ENCODE measurements at places on chromosomes 13 and 19. TPM values are rescaled to one million over a fixed set of nuclear protein-coding genes. Genes with fewer than 3 reads are reported as not detected.

GRCh38 chr19:56294549-56294948 is 20.1 kb downstream of the ZSCAN5A start:
- DNase-seq: no peak

DNA sequence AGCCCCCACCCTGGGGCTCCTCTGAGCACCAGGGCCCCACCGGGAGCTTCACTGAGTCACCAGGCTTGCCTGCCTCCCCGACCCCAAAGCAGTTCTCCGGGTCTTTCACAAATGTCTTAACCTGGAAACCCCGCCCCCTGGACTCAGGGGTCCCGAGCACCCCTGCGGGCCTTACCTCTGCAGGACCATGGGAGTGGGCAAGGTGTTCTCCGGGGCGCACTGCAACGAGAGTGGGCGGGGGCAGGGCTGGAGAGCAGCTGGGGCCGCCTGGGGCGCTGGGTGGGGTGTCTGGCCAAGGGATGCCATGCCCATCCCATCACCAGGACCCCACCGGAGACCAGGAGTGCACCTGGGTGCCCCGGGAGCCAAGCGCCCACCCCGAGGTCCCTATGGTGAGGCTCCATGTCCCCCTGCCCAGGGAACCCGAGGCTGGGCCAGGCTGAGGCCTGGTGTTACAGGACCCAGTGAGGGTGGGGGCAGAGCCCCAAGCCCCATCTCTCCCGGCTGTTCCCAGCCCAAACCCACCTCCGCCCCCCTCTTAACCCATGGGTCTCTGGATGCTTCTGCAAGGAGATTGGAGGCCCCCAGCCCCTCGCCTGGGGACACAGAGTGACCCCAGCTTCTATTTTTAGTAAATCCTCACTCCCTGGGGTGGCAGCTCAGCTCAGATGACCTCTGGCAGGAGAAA is 10.9 kb downstream of the MKNK2 start:
- no peak for DNase-seq

DNA sequence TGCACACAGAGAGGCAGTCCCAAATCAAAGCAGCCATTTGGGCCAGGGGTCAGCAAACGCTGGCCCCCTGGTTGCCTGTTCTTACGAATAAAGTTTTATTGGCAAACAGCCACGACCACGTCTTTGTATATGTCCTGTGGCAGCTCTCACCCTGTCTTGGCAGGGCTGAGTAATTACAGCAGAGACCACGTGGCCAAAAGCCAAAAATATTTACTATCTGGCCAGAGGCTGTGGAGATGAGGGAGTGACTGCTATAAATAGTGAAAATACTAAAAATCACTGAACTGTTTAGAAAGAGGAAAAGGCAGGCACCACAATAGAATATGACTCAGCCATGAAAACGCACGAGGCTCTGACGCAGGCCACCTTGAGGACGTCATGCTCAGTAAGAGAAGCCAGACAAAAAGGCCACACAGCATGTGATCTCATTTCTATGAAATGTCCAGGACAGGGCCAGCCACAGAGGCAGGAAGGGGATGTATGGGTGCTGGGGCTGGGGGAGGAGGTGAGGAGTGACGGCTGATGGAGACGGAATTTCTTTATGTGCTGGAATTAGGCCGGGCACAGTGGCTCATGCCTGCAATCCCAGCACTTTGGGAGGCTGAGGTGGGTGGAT is 29.4 kb downstream of the SMIM24 start:
- no peak for DNase-seq

Gene SYNGR4
- 0.27 TPM for total RNA-seq

Gene RANBP3
- 38.9 TPM for total RNA-seq

Gene SHFL
- total RNA-seq: 6.6 TPM

Gene CHST8
- total RNA-seq: 7.3 TPM

Gene TMEM150B
- 0.73 TPM for total RNA-seq

Gene SLC7A9
- 2.1 TPM for total RNA-seq
